ENCODE measurements at places on chromosomes 2 and 18. TPM values are rescaled to one million over a fixed set of nuclear protein-coding genes. Genes with fewer than 3 reads are reported as not detected.
A peak's percentile ranks its signal among the peaks of the same experiment; 100 is the strongest.

- DNase-seq: no peak
Observed at GRCh38 chr2:132873738-132874137, 203.7 kb upstream of the LYPD1 start.

DNA sequence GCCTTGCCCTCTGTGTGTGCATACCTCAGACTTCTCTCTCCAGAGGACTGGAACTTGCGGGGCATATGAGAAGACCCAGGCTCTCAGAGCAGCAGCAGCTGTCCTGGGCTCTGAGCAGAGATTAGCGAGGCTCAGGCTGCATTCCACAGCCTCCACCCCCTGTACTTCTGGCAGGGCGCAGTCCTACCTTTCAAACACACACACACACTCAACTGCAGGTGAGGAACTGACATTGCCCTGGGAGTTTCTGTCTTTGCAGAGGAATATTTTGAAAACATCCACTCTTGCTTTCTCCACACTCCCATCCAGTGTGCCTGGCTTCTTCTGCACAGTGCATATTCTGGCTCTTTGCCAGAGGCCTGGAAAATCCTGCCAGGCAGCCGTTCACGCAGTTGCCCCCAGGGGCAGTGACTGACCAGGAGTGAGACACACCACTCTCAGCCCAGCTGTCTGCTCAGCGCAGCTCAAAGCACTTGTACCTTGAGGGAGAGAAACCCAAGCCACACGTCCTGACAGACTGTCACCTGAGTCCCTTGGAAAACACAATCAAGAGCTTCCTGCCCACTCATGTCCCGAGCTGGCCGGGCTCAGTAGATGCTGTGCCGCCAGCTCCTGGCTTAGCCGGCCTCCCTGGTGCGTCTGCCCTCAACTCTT lies 460.8 kb downstream of the RNF144A start:
- DNase-seq: peak; percentile 71

- peak; percentile 98 for DNase-seq
Observed at GRCh38 chr2:156182132-156182531, 150.4 kb downstream of the NR4A2 start.

GRCh38 chr2:54524226-54524991 lies 68.3 kb downstream of the SPTBN1 start:
- peak; percentile 42 for DNase-seq

DNA sequence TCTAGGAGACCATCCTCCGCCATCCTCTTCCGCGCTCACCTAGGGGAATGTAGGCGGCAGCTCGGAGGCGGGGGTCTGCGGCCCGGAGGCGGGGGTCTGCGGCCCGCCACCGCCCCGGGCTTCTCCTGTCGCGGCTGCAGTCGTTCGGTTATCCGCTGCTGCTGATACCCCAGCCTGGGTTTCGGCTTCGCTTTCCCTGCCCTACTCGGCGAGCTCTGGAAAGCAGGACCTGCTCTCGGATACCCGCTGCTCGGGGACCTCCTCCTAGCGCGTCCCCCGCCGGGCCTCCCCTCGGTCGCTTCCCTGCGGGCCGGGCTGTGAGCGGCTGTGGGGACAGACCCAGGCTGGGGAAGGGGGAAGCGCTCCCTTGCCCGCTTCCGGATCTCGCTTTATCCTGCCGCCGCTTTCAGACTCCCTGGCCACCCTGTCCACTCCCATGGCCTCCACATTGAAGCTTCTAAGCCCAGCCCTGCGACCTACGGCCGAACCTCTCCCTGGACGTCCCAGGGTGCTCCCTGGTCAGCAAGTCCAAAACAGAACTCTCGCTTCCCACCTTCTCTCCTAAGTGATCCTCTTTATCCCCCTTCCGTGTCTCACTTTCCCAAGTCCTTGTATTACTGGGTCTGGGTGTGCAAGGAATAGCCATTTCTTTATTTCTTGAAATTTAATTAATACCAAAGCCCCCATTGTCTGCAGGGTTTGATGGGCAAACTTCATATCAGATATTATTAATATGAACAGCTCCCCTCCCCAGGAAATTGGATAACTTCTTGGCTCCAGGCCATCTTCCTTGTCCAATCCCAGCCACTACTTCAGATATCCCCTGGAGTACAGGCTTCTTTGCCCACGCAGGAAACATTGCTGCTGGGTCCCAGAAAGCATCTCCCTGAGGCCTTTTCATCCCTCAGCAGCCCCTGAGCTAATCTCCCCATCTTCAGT lies 769 bp downstream of the FKBP1B start:
- DNase-seq: no peak

RAB10 gene
- 138 TPM for total RNA-seq

DNA sequence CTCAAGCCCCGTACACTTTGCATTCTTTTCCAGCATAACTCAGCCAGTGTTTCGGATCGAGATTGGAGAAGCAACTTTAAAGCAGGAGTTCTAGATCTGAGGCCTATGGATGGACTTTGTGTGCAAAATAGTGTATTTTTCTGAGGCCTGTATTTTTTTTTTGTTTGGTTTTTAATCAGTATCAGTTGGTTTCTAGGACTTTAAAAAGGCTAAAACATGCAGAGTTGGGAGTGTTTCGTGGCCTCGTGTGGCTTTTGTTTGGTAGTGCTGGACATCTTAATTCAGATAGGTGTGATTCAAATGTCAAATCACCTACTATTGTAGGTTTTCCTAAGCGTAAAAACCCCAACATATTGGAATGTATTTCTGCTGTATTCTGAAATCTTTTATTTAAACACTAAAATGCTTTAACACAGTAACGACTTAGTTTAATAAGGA lies 282 bp upstream of the PUS10 start:
- DNase-seq: peak; percentile 56

DNA sequence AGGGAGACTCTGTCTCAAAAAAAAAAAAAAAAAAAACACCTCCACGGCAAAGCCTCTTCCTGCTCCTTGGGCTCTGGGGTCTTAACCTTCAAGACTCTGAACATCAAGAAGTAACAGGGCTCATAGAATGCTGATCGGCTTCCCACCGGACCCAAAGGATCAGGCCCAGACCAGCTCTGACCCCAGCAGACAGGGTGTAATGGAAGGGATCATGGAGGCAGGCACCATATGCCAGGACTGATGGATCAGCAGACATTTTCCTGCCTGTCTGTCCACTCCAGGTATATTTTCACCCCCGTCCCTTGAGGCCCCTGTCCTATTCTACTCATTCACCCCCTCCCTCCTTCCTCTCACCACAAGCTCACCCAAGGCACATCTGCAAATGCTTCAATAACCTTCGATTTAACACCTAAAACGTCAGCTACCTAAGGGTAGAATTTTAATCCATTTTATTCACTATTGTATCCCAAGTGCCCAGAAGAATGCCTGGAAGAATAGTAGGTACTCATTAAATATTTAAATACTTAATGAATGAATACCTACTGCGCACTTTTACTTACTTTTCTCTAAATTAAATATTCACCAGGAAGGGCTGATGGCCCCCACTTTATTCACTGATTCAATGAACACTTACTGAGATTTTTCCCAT lies 4.6 kb upstream of the SPEG start:
- no peak for DNase-seq

All from PC-3 (cell line).